ENCODE measurements at places on chromosomes 6 and 20.

- no peak for DNase-seq
Measured at GRCh38 chr6:35719830-35720733, 16.8 kb upstream of the ARMC12 start.

DNA sequence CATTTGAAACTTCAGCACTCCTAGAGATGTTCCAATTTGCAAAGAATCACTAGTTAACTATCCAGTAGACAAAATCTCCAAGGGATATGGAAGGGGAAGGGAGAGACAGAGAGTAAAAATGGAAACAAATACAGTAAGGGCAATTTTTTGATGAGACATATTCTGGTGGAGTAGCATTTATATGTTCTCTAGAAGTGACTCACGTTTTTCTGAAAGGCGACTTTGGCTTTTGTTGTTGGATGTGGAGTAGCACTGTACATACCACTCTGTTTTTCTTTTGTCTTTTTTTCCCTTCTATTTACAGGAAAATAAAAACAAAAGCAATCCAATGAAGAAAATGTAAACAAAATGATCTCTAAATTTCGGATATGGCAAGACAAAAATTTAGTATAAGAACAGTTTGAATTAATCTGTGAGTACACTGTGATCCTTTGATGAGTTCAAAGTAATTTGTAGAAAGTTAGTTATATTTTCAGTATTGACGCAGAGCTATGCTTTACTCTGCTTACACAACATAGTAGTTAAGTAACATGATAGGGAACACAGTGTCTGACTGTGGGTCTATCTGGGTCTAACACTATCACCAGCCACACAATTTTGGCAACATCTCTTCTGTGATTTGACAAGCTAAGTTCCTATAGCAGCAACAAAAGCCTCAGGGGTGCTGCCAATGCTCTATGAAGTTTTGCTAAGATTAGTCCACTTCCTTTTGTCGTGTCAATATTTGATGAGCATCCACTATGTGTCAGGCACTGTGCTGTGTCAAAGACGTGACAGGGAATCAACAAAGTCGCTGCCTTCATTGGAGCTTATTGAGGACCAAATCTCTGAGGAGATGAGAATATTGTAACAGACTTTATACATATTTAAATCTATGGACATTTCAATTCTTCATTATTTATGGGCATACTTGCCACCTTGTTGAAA, 27.3 kb upstream of the TAGAP start:
- no peak for DNase-seq

DNA sequence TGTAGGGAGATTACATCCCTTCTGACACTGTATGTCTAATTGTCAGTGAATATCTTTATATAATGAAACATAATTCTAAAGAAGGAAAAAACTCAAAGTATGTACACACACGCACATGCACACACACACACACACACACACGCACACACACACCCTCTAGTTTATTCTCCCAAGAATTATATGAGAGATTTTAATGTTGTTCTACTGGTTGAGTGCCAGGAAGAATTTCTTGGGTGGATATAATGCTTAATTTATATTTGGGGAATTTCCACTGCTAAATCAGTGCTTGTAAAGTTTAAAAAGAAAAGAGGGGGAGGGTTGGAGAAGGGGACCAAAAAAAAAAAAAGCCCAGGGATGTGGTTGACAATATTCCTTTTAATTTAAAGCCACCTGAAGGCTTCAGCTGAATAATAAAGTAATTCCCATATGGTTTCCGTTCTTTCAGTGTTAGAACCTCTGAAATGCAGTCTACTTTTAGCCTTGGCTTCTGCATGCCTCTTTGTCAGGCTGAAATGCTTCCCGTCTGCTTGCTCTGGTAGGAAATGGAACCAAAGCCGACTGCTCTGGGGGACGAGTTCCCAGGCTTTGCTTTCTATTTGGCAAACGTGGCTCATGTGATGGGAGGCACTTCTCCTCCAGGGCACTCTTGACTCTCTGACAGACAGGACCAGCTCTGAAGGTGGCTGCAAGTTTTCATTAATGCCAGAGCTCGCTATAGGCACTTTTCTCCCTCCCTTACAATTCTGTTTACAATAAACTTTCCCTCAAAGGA, 225.4 kb downstream of the PRL start:
- DNase-seq, result no peak

- no peak for DNase-seq
Measured at GRCh38 chr6:7143476-7143974, 35.8 kb downstream of the RREB1 start.

- DNase-seq, result no peak
Measured at GRCh38 chr6:39217177-39217864, 12.0 kb downstream of the KCNK5 start.

- DNase-seq, result no peak
Measured at GRCh38 chr20:3777716-3778629, 3.3 kb downstream of the SPEF1 start.

- no peak for DNase-seq
Measured at GRCh38 chr20:56592817-56593216, 36.3 kb upstream of the TFAP2C start.

- DNase-seq, result no peak
Measured at GRCh38 chr6:146883640-146884531, 285.1 kb downstream of the ADGB start.

- DNase-seq, result no peak
Measured at GRCh38 chr6:140909156-140909555, 1223.6 kb upstream of the GJE1 start.

DNA sequence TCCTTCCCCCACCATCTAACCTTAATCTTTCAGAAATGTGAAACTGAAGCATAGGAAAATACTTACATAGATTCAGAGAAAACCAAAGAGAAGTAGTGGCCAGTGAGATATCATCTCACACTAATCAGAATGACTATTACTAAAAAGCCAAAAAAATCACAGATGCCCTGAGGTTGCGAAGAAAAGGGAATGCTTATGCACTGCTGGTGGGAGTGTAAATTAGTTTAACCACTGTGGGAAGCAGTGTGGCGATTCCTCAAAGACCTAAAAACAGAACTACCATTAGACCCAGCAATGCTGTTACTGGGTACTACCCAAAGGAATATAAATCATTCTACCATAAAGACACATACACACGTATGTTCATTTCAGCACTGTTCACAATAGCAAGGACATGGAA, 9.2 kb upstream of the PREX1 start:
- no peak for DNase-seq

- DNase-seq, result no peak
Measured at GRCh38 chr20:2403291-2404052, 22.8 kb downstream of the TGM6 start.

DNA sequence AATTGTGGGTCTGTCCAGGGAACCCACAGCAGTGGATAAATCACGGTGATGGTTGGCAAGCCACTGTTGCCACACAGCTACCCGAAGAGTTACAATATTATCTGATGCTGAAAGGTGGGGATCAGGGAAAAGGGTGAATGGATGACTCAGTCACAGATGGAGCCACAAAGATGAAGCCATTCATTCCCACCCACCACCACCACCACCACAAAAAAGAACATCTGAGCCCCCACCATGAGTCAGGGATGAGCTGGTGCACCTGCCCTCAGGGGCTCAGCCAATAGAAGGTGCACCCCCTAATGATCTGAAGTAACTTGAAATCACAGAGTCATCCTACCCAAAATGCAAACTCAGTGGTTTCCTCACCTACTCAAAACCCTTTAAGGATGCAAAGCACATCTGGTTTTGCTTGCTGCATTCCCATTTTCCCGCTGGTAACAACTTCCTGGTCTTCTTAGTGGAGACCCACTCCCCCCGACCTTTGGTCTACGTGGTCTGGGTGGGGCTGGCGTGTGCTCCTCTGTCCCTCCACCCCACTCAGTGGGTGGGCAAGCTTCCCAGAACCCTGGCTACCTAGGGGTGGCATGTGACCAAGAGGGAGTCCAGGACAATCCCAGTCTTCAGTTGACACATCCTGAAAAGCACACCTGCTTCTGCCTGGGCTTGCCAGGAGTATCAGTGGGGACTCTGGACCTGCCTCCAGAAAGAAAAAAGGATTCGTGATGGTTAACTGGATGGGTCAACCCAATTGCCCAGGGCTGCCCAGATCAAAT, 125.5 kb downstream of the ANKRD60 start:
- DNase-seq, result no peak

- no peak for DNase-seq
Measured at GRCh38 chr6:91523511-91523910, 936.6 kb upstream of the MAP3K7 start.

GRCh38 chr6:37033255-37033654, 27.8 kb downstream of the FGD2 start:
- DNase-seq, result no peak

DNA sequence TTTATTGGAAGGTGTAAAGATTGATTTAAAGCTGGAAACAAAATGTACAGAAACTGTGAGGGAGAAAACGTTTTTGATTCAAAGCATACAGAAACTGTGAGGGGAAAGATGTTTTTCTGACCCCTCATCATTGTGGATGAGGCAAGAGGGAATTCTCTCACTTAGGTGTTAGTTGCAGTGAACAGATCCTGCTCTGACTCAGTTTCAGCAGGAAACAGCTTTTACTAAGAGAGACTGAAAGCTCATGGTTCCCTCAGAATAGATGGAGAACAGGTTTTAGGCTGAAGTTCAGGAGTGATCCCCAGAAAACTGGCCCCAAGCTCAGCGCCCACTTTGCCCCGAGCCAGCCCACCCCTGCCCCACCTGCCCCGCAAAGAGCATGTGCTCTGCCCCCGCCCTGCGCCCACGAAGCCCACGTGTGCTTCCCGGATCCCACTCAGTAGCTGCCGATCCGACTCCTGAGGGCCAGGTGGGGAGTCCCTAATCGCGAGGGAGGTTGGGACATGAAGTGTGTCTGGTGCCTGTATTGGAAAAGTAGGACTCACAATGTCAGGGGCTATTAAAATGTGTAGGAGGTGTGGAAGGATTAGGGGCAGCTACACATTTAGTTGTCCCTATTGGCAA, 41.2 kb downstream of the DUSP22 start:
- no peak for DNase-seq

DNA sequence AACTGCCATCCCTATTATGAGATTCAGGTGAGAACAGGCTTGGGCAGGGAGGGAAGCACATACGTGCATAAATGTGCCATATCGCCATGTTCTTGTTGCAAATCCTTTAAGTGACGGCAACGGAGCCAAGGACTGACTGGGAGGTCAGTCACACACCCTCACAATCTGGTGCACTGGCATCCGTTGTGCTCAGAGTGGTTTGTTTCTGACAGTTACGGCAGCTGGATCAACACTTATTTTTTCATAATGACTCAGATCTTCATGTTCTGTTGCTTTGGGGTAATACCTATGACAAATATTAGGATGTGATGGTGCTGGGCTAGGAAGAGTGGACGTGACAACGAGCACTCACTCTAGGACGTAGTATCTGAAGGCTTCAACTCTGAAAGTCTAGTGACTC, 56.2 kb upstream of the PREP start:
- DNase-seq, result no peak

DNA sequence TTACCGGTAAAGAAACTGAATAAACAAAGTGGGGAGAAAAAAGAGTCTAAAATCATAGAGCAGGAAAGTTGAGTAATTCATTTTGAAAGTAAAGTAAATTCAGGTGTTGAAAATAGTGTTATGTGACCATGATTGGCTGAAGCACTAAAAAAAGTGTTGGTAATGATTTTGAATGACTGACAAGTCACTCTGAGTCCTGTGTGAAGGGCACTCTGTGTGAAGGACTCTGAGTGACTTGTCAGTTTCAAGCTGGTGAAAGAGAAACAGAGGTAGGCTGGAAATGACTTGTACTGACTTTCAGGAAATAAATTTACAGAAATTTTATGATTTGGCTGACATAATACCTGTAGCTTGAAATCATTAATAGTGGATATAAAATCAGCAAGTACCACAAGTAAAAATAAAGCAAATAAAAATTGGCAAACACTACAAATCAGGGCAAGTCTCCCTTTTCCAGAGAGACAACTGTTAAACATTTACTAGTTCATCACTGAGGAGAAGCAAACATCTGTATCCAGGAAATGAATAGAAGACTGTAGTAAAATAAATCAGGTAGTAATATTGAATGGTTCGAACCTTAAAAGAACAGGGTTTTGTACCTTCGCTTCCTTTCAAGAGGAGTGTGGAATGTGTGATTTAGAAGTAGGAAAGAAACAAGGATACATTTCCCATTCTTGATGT, 630.6 kb downstream of the GRIK2 start:
- DNase-seq, result no peak

GRCh38 chr6:118249680-118250079, 298.4 kb upstream of the PLN start:
- DNase-seq, result no peak

DNA sequence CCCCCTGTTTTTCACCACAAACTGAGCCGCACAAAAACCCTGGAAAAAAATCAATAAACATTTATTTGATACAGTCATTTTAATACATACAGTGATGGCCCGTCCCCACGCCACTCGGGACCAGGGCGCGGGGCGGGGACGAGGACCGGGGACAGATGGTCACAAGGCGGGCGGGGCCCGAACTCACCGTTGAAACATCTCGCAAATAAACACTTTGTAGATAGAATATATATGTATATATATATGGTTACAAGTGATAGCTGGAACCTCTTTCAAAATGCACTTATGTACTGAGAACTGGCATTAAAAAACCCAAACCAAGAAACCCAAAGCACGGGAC, 418 bp upstream of the UCKL1 start:
- DNase-seq, result no peak

- no peak for DNase-seq
Measured at GRCh38 chr6:43269273-43270007, 26.2 kb downstream of the TTBK1 start.

GRCh38 chr20:57445298-57445697, 54.1 kb downstream of the RBM38 start:
- no peak for DNase-seq

DNA sequence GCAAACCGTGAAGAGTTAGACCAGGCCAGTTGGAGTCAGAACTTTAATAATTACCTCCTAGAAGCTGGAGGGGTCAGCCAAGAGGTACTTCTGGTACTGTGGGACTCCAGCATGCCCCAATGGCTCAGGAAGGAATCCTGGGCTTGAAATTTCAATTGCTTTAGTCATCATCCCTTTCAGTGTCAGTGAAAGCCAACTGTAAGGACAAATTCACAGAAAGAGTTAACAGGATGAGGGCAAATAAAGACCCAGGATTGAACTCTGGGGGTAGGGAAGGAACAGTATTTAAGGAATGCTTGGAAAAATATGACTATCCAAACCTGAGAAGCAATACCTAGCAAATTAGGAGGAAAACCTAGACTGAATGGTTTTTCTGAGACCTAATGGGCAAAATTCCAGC, 735.1 kb upstream of the MARCKS start:
- no peak for DNase-seq
